Colonic mucosa (tissue), 4 donors: ENCODE measurements at places on chromosomes 4 and X. TPM values are rescaled to one million over a fixed set of nuclear protein-coding genes. Genes with fewer than 3 reads are reported as not detected.

TEC gene
- 2.1 TPM for total RNA-seq

BEX5 gene
- 2.0 TPM for total RNA-seq

GRCh38 chrX:135307171-135307570, 2.1 kb upstream of the ETDC start:
- DNase-seq = no peak
- no peaks in the 10 kb centered on the region for H3K27me3 ChIP-seq
- H3K36me3 ChIP-seq = no peaks in the 10 kb centered on the region
- no peaks in the 10 kb centered on the region for H3K4me1 ChIP-seq

GRCh38 chr4:72505314-72505744, 63.7 kb downstream of the ADAMTS3 start:
- H3K27ac ChIP-seq = no peak overlapping the region
- no peak overlapping the region for H3K4me3 ChIP-seq
- H3K27me3 ChIP-seq = no peaks in the 10 kb centered on the region
- no peaks in the 10 kb centered on the region for H3K4me1 ChIP-seq
- no peak for DNase-seq

GRCh38 chr4:126242679-126243390, 928.1 kb downstream of the FAT4 start:
- no peak for DNase-seq
- no peaks in the 10 kb centered on the region for H3K27me3 ChIP-seq
- no peaks in the 10 kb centered on the region for H3K4me1 ChIP-seq
- no peak overlapping the region for H3K27ac ChIP-seq
- no peak overlapping the region for H3K4me3 ChIP-seq

BGN gene
- 11.4 TPM for total RNA-seq

GRCh38 chr4:150012851-150013360, 65.3 kb upstream of the DCLK2 start:
- DNase-seq = no peak
- no peaks in the 10 kb centered on the region for H3K36me3 ChIP-seq
- H3K4me3 ChIP-seq = no peak overlapping the region
- H3K27me3 ChIP-seq = no peaks in the 10 kb centered on the region
- no peak overlapping the region for H3K27ac ChIP-seq

DNA sequence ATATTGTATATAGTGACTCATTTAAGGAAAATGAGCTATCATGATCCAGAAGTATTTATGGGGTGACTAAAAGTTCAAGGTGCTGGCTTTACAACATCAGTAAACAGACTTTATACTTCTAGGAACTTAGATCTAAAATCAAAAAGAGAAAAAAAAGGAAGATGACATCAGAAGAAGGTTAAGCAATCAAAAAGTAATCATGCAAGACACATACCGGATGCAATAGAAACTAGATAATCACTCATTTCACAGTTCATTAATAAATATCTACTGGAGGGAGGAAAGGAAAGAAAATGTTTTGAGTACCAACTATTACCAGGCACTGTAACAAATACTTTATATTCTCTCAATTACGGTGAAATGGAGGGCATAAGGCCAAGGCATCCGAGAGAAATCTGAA, 276.4 kb downstream of the SPRY1 start:
- H3K27me3 ChIP-seq = no peaks in the 10 kb centered on the region
- H3K27ac ChIP-seq = no peak overlapping the region
- no peaks in the 10 kb centered on the region for H3K36me3 ChIP-seq
- DNase-seq = no peak
- no peaks in the 10 kb centered on the region for H3K4me1 ChIP-seq

DNA sequence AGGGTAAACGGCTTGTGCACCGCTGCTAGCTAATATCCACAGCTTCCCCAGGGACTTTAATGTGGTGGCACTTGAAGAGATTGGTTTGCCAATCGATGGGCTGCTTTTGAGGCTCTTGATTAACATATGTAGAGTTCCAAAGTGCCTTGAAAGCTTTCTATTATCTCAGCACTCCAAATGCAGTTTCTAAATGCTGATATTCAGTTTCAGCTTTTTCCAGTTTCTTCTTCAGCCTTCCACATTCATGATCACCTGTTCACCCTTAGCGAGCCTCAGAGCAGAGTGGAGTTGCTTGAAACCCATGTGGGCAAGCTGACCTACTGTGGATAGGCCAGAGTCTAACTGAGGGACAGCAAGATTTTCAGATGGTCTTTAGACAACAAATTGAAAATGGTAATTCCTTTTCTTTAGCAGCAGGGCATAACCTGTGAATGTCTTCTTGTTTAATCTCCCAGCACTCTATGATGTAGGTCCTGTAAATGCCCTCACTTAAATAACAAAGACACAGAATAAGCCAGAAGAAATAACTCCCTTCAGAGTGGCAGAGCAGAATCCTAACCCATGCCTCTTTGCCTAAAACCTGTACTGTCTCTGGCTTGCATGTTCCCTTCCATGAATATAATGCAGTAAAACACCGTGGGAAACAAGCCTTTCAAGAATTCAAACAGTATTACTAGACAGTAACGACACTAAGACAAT, 99.8 kb downstream of the TSPAN5 start:
- no peak for DNase-seq
- no peaks in the 10 kb centered on the region for H3K27me3 ChIP-seq
- no peak overlapping the region for H3K27ac ChIP-seq
- no peaks in the 10 kb centered on the region for H3K36me3 ChIP-seq

GRCh38 chr4:60724623-60725022, 475.5 kb upstream of the ADGRL3 start:
- no peak overlapping the region for H3K27ac ChIP-seq
- no peaks in the 10 kb centered on the region for H3K27me3 ChIP-seq
- H3K4me1 ChIP-seq = no peaks in the 10 kb centered on the region
- DNase-seq = no peak

DNA sequence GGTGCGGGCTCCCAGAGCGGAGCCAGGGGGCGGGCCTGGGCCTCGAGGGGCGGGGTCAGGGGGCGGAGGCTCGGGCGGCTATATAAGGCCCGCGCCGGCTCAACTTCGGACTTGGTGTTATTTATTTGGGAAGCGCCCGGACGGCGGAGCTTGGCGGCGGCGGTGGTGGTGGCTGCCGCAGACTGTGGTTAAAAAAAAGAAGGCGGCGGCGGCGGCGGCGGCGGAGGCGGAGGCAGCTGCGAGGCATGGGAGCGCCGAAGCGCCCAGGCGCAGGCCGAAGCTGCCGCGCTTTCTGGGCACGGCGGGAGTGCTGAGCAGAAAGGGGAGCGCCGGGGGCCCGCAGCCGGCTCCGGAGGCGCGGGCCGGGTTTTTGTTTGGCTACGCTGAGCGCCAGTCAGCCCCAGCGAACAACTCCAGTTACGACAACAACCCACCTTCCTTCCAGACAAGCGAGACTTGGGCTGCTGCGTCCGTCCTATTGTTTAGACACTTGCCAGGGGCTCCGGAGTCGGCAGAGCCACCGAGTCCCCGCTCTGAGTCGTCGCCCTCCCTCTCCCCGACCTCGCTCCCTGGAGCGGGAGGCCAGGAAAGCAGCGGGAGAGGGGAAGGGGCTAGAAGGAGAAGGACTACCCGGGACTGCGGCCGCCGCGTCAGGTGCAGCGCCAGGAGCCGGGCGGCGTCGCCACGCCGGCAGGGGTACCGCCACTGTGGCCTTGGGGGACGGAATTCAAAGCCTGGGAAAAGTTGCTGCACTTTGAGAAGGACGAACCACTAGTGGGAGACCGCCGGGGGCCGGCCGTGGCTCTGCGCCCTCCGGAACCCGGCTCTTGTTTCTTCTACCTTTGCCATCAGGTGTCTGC, at the start of gene SLIT2:
Gene SLIT2 (plus strand): TSS at position 110 of the 860 bp plus-strand sequence. CDS start 1,911 bp downstream, outside the sequence.
- H3K27me3 ChIP-seq = peaks cover 35% of the 10 kb centered on the region
- no peak within 1 kb of the TSS for H3K27ac ChIP-seq
- no peaks in the 10 kb centered on the region for H3K36me3 ChIP-seq
- peaks cover 7% of the 10 kb centered on the region for H3K4me1 ChIP-seq
- H3K4me3 ChIP-seq = peak within 1 kb of the TSS; percentile 51

DNA sequence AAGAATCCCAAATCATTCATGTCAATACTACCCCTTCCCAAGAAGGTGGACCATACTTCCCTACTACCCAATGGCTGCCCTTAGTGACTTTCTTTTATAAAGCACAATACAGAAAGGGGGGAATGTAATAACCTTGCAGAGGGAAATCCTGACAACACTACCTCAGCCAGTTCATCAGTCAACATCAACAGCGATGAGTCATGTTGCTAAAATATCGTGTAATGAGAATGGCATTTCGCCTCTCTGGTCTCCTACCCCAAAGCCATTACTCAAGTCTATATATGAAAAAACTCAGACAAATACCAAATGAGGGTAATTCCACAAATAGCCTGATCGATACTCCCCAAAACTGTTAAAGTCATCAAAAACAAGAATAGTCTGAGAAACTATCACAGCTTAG, 3.3 kb upstream of the MAGEA8 start:
- no peaks in the 10 kb centered on the region for H3K4me1 ChIP-seq
- no peak for DNase-seq
- H3K27ac ChIP-seq = no peak overlapping the region
- H3K4me3 ChIP-seq = no peak overlapping the region
- H3K36me3 ChIP-seq = no peaks in the 10 kb centered on the region

RBM46 gene
- not detected for total RNA-seq

GPR173 gene
- 1.2 TPM for total RNA-seq

GRCh38 chr4:135418353-135418752, 1216.8 kb upstream of the PABPC4L start:
- no peak for DNase-seq
- H3K27ac ChIP-seq = no peak overlapping the region
- no peaks in the 10 kb centered on the region for H3K4me1 ChIP-seq
- no peak overlapping the region for H3K4me3 ChIP-seq
- no peaks in the 10 kb centered on the region for H3K27me3 ChIP-seq
- no peaks in the 10 kb centered on the region for H3K36me3 ChIP-seq

DNA sequence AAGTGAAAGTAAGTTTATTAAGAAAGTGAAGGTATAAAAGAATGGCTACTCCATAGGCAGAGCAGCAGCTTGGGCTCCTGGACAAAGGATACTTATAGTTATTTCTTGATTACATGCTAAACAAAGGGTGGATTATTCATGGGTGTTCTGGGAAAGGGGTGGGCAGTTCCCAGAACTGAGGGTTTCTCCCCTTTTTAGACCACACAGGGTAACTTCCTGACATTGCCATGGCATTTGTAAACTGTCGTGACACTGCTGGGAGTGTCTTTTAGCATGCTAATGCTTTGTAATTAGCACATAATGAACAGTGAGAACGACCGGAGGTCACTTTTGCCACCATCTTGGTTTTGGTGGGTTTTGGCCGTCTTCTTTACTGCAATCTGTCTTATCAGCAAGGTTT, 557.6 kb downstream of the SPRY1 start:
- H3K27ac ChIP-seq = no peak overlapping the region
- H3K4me3 ChIP-seq = no peak overlapping the region
- DNase-seq = no peak
- H3K4me1 ChIP-seq = no peaks in the 10 kb centered on the region
- no peaks in the 10 kb centered on the region for H3K27me3 ChIP-seq

DNA sequence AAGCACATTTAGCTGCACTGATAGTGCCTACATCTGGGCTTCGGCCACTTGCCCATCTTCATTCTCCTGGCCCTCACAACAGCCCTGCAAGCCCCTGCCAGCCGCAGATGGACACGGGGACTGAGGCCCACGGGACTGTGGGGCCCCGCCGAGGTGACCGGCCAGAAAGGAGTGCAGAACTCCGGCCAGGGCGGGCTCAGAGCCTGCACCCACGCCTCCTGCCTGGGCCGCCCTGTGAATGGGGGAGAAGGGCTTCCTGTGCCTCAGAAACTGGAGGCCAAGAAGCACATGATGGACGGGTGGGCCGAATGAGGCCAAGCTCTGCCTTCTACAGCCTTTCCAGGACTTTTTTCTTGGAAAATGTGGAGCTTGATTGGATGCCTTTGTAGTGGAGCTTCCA, 35.7 kb upstream of the HGFAC start:
- no peaks in the 10 kb centered on the region for H3K4me1 ChIP-seq
- no peaks in the 10 kb centered on the region for H3K27me3 ChIP-seq
- no peak overlapping the region for H3K27ac ChIP-seq
- no peak overlapping the region for H3K4me3 ChIP-seq

GRCh38 chr4:124631760-124632159, 80.8 kb downstream of the ANKRD50 start:
- peak; percentile 20 for DNase-seq
- H3K36me3 ChIP-seq = no peaks in the 10 kb centered on the region
- H3K4me1 ChIP-seq = no peaks in the 10 kb centered on the region
- no peak overlapping the region for H3K27ac ChIP-seq
- no peaks in the 10 kb centered on the region for H3K27me3 ChIP-seq

GRCh38 chrX:116230130-116230898, 59.8 kb downstream of the AGTR2 start:
- H3K4me1 ChIP-seq = no peaks in the 10 kb centered on the region
- H3K27ac ChIP-seq = no peak overlapping the region
- H3K4me3 ChIP-seq = no peak overlapping the region
- no peak for DNase-seq

GLRA3 gene
- not detected for total RNA-seq

DNA sequence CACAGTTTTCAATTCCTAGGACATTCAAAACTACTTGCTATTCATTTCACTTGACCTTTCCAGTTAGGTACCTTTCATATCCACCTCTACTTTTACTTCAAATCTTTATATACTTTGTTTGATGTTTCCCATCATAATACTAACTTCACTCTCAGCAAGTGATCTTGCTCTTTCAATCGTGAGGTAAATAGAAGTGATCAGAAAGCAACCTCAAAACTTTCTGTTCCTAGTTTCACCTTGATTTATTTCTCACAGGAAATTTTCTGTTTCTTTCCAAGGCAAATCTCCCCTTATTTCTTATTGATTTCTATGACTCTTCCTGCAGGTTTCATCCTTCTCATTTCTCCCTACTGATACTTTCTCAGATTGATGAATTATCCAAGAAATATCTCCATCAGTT, 623.5 kb downstream of the FSTL5 start:
- H3K36me3 ChIP-seq = no peaks in the 10 kb centered on the region
- DNase-seq = no peak
- H3K27ac ChIP-seq = no peak overlapping the region
- H3K4me1 ChIP-seq = no peaks in the 10 kb centered on the region

DNA sequence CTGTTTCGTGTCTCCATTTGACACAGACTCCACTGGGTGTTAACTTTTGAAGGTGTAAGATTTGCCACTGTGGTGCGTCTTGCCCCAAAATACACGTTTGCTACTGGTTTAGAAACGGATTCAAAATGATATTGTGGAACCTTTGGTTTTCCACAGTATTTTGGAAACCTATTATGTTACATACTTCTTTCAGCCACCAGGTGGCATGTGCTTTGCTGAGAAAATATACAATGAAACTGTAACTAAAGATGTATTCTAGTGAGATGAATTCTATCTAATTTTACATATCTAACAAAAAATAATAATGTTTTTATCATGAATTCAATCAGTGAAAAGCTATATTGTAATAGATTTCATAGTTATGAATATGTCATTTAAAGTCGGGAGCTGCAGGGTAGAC, 28.4 kb upstream of the SLITRK4 start:
- H3K27ac ChIP-seq = no peak overlapping the region
- no peaks in the 10 kb centered on the region for H3K36me3 ChIP-seq
- H3K27me3 ChIP-seq = no peaks in the 10 kb centered on the region
- no peak overlapping the region for H3K4me3 ChIP-seq

CABS1 gene
- not detected for total RNA-seq
